ENCODE measurements at places on chromosomes 3 and 15. TPM values are rescaled to one million over a fixed set of nuclear protein-coding genes. Genes with fewer than 3 reads are reported as not detected.

Gene FRMD4B
- 32.8 TPM for total RNA-seq

Gene BCL6
- total RNA-seq = 51.3 TPM

Gene ALG1L2
- not detected for total RNA-seq

Gene ZCWPW2
- total RNA-seq = 0.39 TPM

Gene ATP10A
- total RNA-seq = 17.2 TPM

Gene IRAK2
- total RNA-seq = 8.3 TPM

Gene RPL15
- 2,603 TPM for total RNA-seq

Gene CD200
- total RNA-seq = 34.2 TPM

Gene RTP1
- not detected for total RNA-seq

DNA sequence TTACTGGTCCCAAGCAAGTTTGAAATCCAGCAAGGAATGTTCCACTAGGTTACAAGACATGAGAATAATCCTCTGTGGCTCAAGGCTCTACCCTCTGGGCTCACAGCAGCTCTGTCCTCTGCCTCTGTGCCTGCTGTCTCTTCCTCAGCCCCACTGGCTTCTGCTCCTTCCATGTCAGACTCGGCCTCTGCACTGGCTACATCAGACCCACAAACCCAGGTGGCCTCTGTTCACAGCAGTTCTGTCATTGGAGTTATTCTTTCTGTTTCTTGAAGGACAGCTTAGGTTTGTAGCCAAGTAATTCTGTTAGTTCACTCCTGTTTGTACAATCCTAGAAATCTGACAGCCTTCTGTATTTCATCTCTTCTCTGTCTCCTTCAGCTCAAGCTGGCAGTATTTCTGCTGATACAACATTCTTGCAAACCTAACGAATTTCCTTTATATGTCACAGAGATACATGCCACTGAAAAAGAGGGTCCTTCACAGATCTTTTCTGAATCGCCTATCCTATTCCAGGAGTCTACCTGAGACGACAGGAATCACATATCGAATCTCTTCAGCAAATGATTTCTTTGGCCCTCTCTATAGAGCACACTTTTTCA lies 227.8 kb upstream of the PLSCR5 start:
- H3K4me3 ChIP-seq = no peak overlapping the region
- H3K36me3 ChIP-seq = no peaks in the 10 kb centered on the region
- DNase-seq = no peak
- H3K27ac ChIP-seq = no peak overlapping the region

GRCh38 chr3:94336046-94336753 lies 273.3 kb downstream of the NSUN3 start:
- no peak overlapping the region for H3K4me3 ChIP-seq
- no peaks in the 10 kb centered on the region for H3K4me1 ChIP-seq

DNA sequence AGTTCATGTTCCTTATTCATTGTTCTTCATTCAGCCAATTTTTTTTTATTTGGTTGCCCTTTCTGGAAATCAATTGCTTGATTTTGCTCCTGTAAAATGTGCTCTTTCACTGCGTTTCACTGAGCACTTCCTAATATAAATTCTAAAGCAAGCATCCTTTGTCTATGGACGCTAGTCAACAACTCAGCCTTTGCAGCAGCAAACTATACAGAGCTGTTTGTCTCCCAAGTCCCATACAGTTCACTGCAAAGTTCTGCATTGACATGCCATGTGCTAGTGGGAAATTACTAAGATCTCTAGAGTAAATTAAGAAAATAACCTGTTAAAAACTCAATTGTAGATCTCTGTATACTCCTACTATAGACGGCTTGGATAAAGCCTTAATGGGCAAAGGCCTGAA lies 130.1 kb upstream of the BHLHE40 start:
- H3K4me3 ChIP-seq = no peak overlapping the region
- H3K27ac ChIP-seq = peak overlapping the region; percentile 88
- H3K4me1 ChIP-seq = peaks cover 92% of the 10 kb centered on the region

GRCh38 chr3:108280476-108280875 lies 15.9 kb upstream of the HHLA2 start:
- H3K4me3 ChIP-seq = no peak overlapping the region
- no peak overlapping the region for H3K27ac ChIP-seq
- H3K27me3 ChIP-seq = no peaks in the 10 kb centered on the region
- H3K4me1 ChIP-seq = no peaks in the 10 kb centered on the region
- H3K36me3 ChIP-seq = peaks cover 18% of the 10 kb centered on the region
- DNase-seq = no peak

DNA sequence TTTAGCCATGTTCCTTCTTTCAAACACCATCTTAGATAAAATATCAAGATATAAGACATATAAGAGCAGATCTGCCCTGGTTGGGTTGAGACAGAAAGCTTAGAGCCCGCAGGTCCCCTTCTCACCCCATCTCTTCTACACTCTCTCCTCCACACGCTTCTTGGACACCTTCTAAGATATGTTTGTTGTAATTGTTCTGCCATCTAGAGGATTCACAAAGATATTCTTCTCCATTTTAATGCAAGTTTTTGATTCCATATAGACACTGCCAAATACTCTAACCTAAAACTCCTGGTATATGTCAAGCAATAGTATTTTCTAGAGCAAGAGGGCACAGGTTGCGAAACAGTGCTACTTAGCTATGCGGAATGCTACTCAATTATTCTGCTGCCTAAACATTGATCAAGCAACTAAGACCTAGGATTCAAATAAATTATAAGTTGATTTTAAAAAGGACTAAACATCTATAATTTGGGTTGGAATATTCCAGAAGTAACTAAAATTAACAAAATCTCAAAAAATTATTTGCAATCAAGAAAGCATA lies 6.8 kb downstream of the CHRM5 start:
- H3K36me3 ChIP-seq = no peaks in the 10 kb centered on the region
- H3K27ac ChIP-seq = no peak overlapping the region
- H3K4me1 ChIP-seq = no peaks in the 10 kb centered on the region
- DNase-seq = no peak
- no peak overlapping the region for H3K4me3 ChIP-seq

- H3K27me3 ChIP-seq = peaks cover 1% of the 10 kb centered on the region
- no peak for DNase-seq
- H3K36me3 ChIP-seq = no peaks in the 10 kb centered on the region
- peaks cover 3% of the 10 kb centered on the region for H3K4me1 ChIP-seq
- H3K4me3 ChIP-seq = no peak overlapping the region
Measured at GRCh38 chr15:65207280-65207840, 3.9 kb downstream of the CILP start.

- H3K27me3 ChIP-seq = no peaks in the 10 kb centered on the region
- H3K4me1 ChIP-seq = peaks cover 34% of the 10 kb centered on the region
- H3K4me3 ChIP-seq = no peak overlapping the region
- DNase-seq = no peak
- H3K27ac ChIP-seq = no peak overlapping the region
Measured at GRCh38 chr3:11587766-11588165, 55.9 kb downstream of the VGLL4 start.

DNA sequence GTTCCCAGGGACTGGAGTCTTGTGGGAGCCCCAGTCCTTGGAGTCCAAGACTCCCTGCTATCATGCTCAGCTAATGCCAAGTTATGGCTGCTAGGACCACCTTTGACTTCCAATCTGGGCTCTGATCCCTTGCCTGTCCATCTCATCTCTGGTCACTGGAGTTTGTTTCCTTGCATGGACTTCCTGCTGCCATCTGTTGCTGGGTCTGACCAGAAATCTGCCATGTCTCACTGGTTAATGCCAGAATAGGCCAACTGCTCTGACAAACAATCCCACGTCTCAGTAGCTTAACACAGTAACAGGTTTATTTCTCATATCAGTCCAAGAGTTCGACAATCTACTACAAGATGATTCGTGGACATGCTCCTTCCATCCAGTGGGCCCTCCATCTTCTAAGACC lies 10.1 kb upstream of the GLCE start:
- H3K27me3 ChIP-seq = peaks cover 31% of the 10 kb centered on the region
- DNase-seq = no peak
- H3K36me3 ChIP-seq = no peaks in the 10 kb centered on the region
- no peak overlapping the region for H3K27ac ChIP-seq

DNA sequence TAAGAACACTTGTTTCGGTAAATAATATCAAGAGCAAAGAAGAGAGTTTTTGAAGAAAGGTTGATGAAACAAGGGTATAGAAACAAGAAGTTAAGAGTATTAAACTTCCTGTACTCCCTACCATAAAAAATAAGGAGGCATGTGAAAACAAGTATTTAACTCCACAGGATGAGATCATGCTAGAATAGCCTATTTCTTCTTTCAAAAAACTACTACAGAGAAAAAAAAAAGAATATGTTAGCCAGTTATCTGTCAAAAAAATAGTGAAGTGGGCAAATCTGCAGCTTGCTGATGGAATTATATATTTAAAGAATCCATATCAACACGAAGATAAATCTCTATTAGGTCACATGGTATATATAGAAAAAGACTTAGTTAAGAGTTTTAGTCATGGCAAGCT lies 33.4 kb downstream of the SETD2 start:
- H3K27me3 ChIP-seq = no peaks in the 10 kb centered on the region

GRCh38 chr15:75178171-75178937 lies 23.3 kb upstream of the C15orf39 start:
- H3K36me3 ChIP-seq = no peaks in the 10 kb centered on the region
- peaks cover 31% of the 10 kb centered on the region for H3K27me3 ChIP-seq
- H3K4me1 ChIP-seq = no peaks in the 10 kb centered on the region

DNA sequence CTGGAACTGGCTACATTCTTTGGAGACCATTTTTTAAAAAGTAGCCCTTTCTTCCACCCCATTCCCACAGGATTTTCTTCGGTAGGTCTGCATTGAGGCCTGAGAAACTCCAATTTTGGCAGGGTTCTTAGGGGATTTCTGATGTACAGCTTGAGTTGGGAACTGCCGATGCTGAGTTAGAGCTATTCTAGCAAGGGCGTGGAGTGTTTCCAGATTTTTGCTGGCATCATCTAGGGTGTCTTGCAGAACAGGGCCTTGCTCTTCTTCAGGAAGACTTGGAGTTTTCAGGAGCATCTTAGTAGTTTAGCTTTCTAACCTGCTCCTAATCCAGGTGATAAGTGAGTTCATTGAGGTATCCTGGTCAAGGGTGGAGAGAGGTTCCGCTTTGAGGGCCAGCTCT lies 41.0 kb downstream of the SV2B start:
- H3K27me3 ChIP-seq = peaks cover 22% of the 10 kb centered on the region
- H3K36me3 ChIP-seq = no peaks in the 10 kb centered on the region
- no peaks in the 10 kb centered on the region for H3K4me1 ChIP-seq
- no peak for DNase-seq
- no peak overlapping the region for H3K4me3 ChIP-seq
- no peak overlapping the region for H3K27ac ChIP-seq

- H3K4me3 ChIP-seq = no peak overlapping the region
- H3K36me3 ChIP-seq = no peaks in the 10 kb centered on the region
- H3K27me3 ChIP-seq = no peaks in the 10 kb centered on the region
- no peaks in the 10 kb centered on the region for H3K4me1 ChIP-seq
- no peak overlapping the region for H3K27ac ChIP-seq
Measured at GRCh38 chr3:155651489-155652218, 93.2 kb downstream of the PLCH1 start.

DNA sequence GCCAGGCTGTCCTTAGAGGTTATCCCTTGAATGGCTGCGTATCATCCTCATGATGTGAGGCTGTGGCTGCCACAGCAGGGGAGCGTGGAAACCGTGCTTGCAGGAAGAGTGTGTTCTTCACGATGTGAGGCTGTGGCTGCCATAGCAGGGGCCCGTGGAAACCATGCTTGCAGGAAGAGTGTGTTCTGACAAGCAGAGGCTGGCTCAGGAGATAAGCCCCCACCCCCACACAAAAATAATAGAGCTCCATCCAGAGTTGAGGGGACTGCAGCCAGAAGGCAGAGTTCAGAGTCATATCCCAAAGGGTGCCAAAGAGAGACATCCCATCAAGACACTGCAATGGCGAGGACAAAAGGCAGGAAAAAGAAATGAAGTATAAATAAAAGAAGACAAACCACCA lies 22.6 kb upstream of the BDH1 start:
- H3K36me3 ChIP-seq = no peaks in the 10 kb centered on the region
- no peaks in the 10 kb centered on the region for H3K4me1 ChIP-seq
- DNase-seq = no peak
- H3K4me3 ChIP-seq = no peak overlapping the region
- no peak overlapping the region for H3K27ac ChIP-seq

DNA sequence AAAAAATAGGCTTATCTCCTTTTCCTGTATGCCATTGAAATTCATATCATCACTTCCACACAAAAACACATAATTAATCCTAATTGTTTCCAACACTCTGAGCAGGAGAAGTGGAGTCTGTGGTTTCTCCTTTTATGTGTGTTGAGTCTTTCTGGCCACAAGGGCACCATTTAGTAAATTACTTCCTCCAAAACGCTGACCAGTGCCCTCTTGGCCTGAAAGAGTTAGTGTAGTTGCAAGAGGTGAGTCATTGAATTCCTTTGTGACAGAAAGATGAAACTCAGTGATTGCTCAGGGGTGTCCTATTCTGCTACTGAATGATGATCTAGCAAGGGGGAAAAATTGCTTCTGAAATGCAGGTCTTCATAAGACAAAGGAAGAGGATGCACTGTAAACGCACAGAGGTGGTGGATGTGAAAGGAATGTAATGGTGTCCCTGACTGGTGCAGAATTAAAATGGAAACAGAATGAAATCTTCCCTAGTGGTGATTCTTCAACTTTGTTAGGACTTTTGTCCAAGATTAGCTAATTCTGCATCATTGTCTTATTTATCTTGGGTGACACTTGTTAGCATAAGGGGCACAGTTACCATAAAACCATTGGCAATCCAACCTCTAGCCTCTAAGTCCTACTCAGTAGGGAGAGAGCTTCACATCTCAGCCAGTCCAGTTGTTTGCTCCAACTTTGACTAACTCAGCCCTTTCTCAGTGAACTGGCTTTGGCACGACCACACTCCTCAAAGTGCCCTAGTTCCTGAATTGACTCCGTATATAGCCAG lies 208.4 kb upstream of the NANOGP8 start:
- H3K27me3 ChIP-seq = no peaks in the 10 kb centered on the region
- no peak overlapping the region for H3K4me3 ChIP-seq
- H3K36me3 ChIP-seq = no peaks in the 10 kb centered on the region
- no peaks in the 10 kb centered on the region for H3K4me1 ChIP-seq
- H3K27ac ChIP-seq = no peak overlapping the region

GRCh38 chr15:85316244-85316934 lies 64.0 kb upstream of the AKAP13 start:
- peaks cover 59% of the 10 kb centered on the region for H3K4me1 ChIP-seq
- no peaks in the 10 kb centered on the region for H3K27me3 ChIP-seq
- DNase-seq = peak; percentile 28

GRCh38 chr3:165206454-165207266 lies 10.5 kb upstream of the SLITRK3 start:
- peaks cover 5% of the 10 kb centered on the region for H3K27me3 ChIP-seq
- no peaks in the 10 kb centered on the region for H3K36me3 ChIP-seq
- H3K4me1 ChIP-seq = peaks cover 3% of the 10 kb centered on the region
- no peak overlapping the region for H3K27ac ChIP-seq

Measured in activated CD4-positive, alpha-beta memory T cell treated with anti-CD3 and anti-CD28 coated beads for 36 hours (primary cell).